ENCODE measurements at places on chromosomes 3 and 15.
A peak's percentile ranks its signal among the peaks of the same experiment; 100 is the strongest.

GRCh38 chr3:55571913-55572312 is 84.8 kb upstream of the WNT5A start:
- DNase-seq: no peak

- no peak for DNase-seq
Observed at GRCh38 chr3:120659285-120659684, 22.8 kb downstream of the HGD start.

- no peak for DNase-seq
Observed at GRCh38 chr3:12856626-12857025, 15.3 kb upstream of the RPL32 start.

DNA sequence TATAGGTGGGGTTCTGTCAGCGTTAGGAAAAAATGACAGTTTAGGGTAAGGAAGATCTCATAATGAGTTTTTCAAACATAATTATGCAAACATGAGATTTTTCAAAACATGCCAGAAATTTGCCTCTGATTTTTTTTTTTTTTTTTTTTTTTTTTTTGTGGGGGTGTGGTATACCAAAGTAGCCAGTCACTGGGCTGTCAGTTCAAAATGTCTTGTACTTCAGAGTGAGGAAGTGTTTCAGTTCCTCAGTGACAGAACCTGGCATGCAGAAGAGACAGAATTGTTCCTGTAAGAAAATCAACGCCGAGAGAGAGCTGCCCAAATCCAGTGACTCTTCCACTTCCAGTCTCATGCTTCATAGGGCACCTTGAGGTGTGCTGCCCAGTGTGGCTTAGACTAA is 9.7 kb downstream of the NCBP2 start:
- no peak for DNase-seq

DNA sequence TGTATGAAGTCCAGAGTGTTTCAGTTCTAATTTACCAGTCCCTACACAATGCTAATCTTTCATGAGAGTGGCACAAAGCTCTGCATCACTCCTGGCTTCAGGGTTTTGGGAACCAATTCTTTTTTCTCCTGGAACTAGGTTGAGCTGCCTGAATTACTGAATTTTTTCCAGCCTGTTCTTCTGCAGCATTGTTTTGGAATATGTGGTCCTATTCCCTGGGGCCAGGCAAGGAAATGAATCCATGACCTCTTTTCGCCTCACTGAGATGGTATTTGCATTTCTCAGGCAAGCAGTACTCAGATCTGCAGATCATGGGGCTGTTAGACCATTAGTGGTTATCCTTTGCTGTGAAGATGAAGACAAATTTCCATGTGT is 25.6 kb upstream of the GPR171 start:
- no peak for DNase-seq

DNA sequence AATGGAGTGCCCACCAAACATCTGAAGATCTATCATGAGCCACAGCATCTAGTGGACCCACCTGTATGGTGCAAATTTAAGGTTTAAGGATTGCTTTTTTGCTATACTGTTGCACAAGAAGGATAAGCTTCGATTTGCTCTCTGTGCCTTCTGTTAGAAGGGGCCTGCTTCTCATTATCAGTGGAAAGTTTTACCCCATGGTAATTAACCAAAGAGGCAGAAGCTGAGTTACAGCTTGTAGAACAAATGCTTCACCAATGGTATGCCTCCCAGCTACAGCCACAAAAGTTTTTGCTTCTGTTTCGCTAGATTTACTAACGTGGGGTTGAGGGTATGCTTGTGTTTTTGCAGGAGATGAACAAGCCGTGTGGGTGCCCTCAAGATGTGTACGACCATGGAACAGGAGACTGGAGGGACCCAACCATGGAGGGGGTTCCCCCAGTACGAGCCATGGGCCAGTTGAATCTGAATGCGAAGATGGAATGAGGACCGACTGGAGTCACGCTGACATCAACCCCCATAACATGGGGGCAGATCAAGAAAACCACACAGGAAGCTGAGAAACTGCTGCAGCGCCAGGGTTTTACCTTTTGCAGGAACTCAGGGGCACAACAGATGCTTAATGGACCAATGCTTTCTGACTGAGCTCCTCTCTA is 43.5 kb downstream of the ACAD9 start:
- no peak for DNase-seq

GRCh38 chr3:4852780-4853748 is 126.2 kb upstream of the BHLHE40 start:
- no peak for DNase-seq

- peak; percentile 63 for DNase-seq
Observed at GRCh38 chr3:13459605-13460340, 20.3 kb upstream of the HDAC11 start.

GRCh38 chr3:172476347-172476746 is 28.1 kb upstream of the GHSR start:
- no peak for DNase-seq

DNA sequence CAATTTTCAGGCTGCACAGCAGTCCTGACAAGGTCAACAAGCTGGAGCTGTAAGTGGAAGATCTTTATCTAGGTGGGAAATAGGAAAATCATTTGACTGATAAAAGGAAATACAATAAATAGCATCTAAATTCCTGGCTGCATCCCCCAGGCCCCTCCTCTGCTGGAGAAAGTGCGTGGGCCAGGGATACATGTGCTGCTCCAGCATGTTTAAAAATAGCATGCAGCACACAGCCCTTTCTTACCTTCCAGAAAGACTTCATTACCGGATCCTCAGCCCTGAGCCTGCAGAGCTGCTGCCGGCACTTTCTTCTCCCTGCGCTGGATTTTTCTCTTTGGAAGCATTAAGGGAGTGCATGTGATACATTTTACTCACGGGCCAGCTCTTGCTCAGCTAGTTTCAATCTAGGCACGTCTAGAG is 77.3 kb downstream of the HMG20A start:
- DNase-seq: no peak

DNA sequence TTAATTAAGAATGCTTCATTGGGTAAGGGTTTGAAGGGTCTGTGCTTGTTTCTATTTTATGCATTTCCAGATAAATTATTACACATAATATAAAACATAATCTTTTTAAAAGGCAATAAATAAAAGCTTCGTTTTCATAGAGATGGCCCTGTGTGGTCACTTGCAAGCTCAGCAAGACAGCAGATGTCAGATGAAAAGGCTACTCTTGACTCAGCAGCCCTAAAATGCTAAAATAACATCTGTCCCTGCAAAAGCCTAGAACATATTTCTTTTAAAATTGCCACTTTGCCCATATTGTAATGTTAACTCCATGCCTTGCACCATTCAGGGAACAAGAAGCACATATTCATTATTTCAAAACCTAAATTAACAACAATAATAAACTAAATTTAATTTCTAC is 349.4 kb downstream of the CNTN3 start:
- DNase-seq: no peak

- no peak for DNase-seq
Observed at GRCh38 chr15:93780073-93780472, 451.3 kb upstream of the MCTP2 start.
